Ureter (tissue), 1 donor: ENCODE measurements at places on chromosomes 3 and 15.

DNA sequence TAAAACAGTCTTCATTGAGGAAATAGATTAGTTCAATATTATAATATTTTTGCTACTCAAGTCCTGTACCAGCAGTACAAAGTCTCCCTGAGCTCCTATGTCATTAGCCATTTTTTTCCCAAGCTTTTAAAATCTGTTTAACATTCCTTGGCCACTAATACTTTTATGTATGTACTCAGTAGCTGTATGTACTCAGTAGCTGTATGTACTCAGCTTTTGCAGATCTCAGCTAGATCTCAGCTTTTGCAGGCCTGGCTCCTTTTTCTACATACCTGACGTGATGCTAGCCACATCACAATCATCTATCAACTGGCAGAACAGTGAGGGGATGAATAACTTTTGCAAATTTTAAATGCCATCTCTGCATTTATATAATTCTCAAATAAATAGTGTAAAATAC lies 13.8 kb downstream of the SLC9C1 start:
- DNase-seq: no peak

DNA sequence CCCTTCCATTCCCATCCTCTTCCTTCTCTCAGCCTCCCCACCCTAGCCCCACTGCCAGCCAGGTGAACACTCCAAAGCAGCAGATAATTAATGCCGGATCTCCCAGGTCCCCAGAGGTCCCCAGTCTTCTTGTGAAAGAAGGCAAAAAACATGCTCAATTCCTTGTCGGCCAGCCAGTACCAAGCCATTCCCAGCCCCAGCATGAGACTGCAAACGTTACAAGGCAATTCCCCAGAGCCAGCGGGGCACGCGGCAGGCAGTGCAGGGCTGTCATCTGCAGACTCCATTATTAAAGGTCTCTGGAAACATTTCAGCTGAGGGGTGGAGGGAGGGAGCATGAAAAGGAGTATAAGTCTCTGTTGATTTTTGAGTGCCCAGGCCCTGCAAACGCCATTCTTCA lies 117.8 kb downstream of the XXYLT1 start:
- no peak for DNase-seq

DNA sequence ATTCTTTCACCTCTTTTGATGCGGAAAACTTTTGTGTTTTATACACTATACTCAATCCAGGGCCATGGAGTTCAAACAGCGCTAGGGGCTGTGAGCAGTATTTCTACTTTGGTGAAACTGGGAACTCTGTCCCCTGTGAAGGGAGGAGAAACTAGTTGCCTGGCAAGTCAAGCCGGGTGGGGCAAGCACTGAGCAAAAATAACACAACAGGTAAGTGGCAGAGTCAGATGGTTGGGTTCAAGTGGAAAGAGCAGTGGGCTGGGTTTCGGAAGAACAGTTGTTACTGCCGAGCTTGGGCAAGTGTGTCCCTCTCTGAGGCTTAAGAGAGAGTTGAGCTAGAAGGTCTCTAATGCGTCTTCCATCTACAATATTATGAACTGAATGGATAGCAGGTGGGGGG lies 59.7 kb upstream of the ROPN1 start:
- DNase-seq: no peak

GRCh38 chr15:92159906-92160841 lies 233.5 kb upstream of the ST8SIA2 start:
- no peak for DNase-seq

GRCh38 chr3:72102112-72102616 lies 317.2 kb upstream of the PROK2 start:
- no peak for DNase-seq

DNA sequence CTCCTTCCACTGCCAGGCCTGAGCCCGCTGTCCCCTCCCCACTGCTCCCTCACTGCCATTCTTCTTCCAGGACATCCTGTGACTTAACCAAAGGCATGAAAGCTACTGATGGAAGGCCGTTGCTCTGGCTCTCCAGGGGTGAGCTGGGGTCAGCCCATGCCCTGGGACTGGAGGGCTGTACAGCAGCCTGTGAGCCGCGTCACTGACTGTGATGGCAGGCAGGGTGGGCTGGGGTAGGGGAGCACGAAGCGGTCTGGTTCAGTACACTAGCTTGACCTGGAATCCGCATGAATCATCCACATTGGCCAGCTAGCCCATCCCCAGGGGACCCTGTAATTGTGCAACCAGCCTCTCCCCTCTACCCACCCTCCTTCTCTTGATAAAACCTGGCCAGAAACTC lies 30.8 kb downstream of the CORO2B start:
- peak; percentile 62 for DNase-seq

GRCh38 chr3:158165730-158166129 lies 55.8 kb downstream of the RSRC1 start:
- DNase-seq: no peak

DNA sequence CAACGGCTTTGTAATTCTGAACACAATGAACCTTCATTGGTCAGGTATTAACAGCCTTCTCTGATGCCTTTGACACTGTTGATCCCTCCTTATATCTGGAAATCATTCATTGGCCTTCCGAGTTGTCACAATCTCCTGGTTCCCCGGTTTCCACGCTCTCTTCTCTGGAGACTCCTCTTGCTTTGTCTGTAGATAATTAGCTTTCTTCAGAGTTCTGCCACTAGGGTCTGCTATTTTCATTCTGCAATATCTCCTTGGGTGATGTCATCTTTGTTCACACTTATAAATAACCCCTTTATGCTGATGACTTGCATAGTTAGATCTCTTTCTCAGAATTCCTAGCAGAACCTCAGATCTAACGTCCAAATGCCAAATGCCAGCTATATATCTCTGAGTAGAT lies 583.8 kb upstream of the ZNF717 start:
- no peak for DNase-seq

DNA sequence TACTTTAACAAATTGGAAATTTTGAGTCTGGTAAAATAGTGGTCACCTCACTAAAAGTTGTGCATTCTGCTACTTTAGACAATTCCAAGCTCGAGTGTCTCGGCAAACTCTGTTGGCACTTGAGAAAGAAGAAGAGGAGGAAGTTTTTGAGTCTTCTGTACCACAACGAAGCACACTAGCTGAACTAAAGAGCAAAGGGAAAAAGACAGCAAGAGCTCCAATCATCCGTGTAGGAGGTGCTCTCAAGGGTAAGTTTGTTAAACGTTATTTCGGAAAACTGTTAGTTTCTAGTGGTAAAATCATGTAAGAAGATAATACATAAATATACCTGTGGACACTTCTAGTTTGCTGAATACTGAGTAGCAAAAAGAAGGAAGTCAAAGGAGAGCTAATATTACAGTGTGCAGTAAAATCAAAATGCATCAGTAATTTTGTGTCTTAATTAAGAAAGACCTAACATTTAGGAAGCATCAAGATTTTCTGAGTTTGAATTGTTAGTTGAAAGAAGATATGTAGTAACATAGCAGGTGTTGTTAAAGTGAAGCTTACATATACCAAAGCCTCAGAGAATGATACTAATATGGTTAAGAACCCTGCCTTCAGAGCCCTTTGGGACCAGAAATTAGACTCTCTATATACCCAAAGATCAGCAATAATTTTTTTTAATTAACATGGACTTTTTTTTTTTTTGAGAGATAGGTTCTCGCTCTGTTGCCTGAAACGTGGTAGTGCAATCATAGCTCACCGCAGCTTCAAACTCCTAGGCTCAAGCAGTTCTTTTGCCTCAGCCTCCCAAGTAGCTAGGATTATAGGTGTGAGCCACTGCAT lies 23.0 kb downstream of the BUB1B start:
- no peak for DNase-seq

GRCh38 chr15:65329984-65330735 lies 25.7 kb downstream of the RNU5B-1 start:
- no peak for DNase-seq

DNA sequence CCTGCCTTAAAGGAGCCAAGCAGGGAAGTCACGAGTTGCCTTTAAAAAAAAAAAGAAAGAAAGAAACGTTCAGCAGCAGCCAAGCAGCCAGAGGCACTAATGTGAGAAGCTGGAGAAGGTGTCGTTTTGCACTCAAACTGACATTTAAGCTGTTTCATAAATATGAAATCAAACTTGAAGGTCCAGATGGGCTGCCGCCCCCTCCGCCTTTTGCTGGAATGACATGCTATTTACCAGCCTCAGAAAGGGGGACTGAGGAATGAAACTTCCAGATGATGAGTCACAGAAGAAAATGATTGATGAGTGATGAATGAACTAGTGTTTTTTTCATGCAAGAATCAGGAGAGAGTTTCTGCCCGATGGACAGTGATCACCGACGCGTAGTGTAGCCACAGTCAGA lies 396.8 kb downstream of the IGSF11 start:
- no peak for DNase-seq

DNA sequence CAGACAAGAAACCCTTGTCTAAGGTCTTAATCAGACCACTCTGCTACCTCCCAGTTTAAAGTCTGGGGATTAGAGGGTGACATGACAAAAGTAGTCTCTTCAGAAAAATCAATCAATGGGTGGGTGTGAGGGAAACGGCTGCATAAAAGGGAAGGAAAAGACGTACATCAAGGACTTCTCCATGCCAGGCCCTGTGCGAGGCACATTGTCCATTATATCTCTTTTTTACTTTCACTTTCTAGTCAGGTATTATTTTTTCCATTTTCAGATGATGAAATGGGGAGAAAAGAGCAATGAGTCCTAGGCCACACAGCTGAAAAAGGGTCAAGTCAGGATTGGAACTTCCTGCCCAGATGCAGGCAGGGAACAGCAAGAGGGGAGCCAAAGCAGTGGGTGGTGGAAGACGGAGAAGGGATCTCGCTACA lies 4.6 kb upstream of the CX3CR1 start:
- no peak for DNase-seq

- no peak for DNase-seq
Observed at GRCh38 chr3:41848753-41849574, 112.9 kb downstream of the ULK4 start.

- no peak for DNase-seq
Observed at GRCh38 chr3:187875863-187876262, 130.6 kb upstream of the BCL6 start.

DNA sequence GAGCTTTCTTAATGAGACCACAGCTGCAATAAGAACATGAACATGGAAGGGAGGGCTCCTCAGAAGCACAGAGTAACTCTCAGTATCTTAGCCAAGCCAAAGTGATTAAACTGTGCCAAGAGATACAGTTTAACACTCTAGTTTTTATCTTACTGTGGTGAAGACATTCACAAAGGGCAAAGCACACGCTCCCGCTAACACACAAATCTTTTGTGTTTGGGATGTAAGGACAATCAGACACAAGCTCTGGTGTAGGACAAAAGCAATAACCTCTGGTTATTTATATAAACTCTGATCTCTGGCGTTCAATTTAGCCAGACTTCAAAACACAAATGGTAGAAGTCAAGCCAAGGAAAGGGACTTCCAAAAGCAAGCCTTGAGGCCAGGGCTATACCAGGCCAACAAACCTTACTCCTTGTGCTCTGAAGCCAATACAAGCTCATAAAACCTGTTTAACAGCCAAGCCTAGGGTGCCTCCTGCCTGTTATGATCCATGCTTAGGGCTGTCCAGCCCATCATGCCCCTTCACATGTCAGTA lies 27.8 kb downstream of the DPH3 start:
- no peak for DNase-seq

DNA sequence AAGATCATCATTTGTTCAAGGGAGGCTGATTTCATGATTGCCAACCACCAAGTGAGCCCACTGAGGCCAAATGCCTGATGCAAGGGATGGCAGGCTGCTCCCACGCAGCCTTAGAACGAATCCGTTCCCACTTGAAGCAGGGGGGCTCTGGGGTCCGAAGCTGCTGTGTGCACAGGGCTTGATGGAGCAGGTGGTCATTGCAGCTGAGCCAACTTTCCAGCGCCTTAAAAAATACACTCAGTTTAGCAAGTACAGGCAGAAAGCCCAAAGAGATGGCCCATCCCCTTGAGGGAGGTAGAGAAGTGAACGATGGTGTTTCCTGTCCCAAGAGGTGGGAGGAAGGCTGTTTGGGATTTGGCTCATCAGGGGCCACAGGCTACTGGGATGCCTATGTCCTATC lies 16.7 kb downstream of the LIMD1 start:
- no peak for DNase-seq

DNA sequence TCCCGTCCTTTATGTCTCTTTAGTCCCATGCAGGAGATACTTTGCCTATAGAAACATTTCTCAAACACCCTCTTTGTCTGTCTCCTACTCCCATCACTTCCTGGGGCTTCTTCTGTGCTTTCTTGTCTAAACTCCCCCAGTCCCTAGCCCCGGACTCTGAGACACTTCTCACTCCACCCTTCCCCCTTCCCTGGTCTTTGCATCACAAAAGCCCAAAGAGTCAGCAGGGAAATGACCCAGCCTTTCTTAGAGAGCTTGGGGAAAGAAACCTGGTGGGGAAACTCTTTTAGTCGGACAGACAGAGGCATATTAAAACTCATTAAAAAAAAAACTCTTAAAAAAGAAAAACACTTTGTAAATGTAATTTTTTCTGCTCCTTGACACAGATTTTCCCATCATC lies 211.2 kb downstream of the TJP1 start:
- DNase-seq: no peak

DNA sequence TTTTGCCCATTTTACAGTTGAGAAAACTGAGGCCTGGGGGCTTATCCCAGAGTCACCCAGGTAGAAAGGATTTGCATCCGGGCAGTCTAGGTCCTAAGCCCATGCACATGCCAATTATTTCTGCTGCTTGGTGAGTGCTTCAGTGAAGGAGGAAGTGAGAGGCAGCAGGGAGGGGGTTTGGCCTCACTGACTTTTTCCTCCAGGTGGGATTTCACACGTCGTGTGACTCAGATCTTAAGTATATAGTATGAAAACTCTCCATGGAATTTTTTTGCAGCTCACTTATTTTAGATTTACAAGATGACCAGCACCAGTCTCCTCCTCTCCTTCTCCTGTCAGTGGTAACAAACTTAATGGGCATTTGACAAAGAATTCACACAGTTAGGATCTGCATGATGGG lies 4.6 kb downstream of the ITGA11 start:
- no peak for DNase-seq

DNA sequence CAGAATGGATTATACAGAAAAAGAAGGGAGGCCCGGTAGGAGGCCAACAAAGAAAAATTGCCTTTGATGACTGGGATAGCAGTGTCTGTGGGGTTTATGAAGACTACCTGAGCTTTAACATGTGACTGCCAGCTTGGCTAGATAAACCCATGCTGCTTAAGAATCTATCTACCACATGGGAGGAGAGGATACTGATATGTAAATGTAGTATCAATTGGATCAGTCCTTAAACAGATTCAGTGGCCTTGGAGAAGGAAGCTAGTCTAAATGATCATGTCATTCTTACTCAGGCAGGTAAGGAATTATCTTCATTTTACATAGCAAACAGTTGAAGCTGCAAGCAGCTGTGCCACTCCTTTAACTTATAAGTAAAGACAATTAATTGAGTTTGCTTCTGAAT lies 50.0 kb upstream of the SYNPR start:
- DNase-seq: no peak

GRCh38 chr3:193987186-193987585 lies 148.8 kb upstream of the HES1 start:
- no peak for DNase-seq

DNA sequence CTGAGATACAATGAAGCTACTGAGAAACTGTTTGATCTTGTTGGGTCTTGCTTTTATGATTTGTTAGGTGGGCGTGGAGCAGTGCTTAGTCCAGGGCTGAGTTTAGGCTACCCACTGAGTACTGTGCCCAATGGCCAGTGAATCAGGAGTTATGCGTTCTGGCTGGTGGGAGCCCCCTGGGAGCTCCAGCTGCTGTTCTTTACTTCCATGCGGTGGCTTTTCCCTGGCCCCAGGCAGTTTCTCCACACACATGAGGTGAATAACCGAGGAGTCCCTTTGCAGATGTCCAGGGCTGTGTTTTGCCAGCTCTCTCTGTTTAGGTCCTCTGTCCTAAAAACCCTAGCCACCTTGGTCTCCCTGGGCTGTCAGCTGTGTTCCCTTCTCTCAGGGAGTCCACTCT lies 106.5 kb downstream of the KLF13 start:
- DNase-seq: no peak

GRCh38 chr3:196180346-196180745 lies 30.9 kb downstream of the ZDHHC19 start:
- no peak for DNase-seq
